Liver (tissue), 10 donors: ENCODE measurements at places on chromosomes 7 and 10. TPM values are rescaled to one million over a fixed set of nuclear protein-coding genes. Genes with fewer than 3 reads are reported as not detected.

ZCWPW1 gene
- 1.4 TPM for total RNA-seq

DNA sequence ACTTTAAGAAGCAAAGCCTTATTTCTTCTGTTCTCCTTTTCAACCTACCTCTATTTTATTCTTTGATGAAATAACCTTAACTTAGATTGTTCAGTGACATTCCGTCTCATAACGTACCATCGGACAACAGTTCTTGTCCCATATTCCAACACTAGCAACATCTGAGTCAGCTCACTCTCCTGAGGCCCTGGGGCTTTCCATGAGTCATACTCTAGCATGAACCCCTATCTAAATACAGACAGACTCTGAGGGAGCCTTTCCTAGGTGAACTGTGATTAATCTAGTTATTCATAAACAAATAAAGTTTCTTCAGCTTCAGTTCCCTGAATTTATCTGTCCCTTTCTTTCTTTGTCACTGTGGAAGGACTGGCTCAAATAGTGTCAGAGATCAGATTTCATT lies 168.7 kb upstream of the LYZL1 start:
- H3K36me3 ChIP-seq = no peaks in the 10 kb centered on the region
- H3K27me3 ChIP-seq = no peaks in the 10 kb centered on the region
- no peaks in the 10 kb centered on the region for H3K4me1 ChIP-seq
- no peak overlapping the region for H3K4me3 ChIP-seq
- no peak overlapping the region for H3K27ac ChIP-seq

GRCh38 chr10:8138471-8138870 lies 84.0 kb downstream of the GATA3 start:
- H3K27ac ChIP-seq = no peak overlapping the region
- DNase-seq = no peak
- peaks cover 1% of the 10 kb centered on the region for H3K27me3 ChIP-seq
- H3K4me1 ChIP-seq = no peaks in the 10 kb centered on the region
- no peaks in the 10 kb centered on the region for H3K36me3 ChIP-seq

HOGA1 gene
- 21.8 TPM for total RNA-seq

DNA sequence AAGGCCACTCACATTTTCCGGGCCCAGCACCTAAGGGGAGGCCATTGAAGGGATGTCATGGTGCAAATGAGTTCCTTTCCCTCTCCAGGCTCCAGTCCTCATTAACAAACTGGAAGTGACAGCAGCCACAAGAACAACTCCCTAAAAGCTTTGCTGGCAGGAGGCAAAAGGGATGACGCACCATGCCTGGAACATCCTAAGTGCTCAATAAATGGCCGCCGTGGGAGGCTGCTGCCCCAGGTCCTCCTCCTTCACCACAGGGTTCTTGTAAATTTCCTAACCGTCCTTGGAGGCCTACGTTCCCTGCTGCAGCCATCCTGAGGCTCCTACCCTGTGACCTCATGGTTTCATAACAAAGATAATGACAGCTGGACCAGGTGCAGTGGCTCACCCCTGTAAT lies 41.3 kb upstream of the CAMK1D start:
- H3K36me3 ChIP-seq = no peaks in the 10 kb centered on the region
- no peaks in the 10 kb centered on the region for H3K27me3 ChIP-seq
- no peaks in the 10 kb centered on the region for H3K4me1 ChIP-seq

DNA sequence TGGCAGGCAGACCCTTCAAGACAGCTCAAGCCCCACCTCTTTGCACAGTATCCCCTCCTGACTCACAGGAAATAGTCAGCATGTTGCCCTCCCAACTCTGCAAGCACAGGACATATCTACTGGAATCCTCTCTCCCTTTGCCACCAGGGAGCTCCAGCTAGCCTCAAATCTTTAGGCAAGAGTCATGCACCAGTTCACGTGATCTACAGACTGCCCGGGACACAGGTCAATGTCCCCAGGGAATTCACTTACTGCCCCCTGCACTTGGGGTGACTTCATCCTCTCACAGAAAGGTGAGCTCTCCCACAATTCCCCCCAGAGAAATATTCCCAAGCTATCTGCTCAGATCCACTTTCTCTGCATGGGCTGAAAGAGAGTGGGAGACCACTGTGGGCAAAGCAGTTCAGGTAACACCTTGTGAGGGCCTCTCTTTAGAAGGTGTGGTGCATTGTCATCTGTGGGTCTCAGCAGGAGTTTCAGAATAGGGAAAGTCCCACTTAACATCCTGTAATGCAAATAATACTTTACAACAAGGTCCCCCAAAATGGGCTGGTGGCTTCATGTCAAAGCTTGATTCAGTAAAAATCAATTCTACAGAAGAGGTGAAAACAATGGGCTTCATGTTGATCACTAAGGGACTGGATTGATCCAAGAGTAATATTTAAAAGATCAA lies 129.9 kb downstream of the NOC3L start:
- no peak for DNase-seq
- peaks cover 3% of the 10 kb centered on the region for H3K4me1 ChIP-seq
- H3K36me3 ChIP-seq = no peaks in the 10 kb centered on the region
- H3K27ac ChIP-seq = no peak overlapping the region

DNA sequence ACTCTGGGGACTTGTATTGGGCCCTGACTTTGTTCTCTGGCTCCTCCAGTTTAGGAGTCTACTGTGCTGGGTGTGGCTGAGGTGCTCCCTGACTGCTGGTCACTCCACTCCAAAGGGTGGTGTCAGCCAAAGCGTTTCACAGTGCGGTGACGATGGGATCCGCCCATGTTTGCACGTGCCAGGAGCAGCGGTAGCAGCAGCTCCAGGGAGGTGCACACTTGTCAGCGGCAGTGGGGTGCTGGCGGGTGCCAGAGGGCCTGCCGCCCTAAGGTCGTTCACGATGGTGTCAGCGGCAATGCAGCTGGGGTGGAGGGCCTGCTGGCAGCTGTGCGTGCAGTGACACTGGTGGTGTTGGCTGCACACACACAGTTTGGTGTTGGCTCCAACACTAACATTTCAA lies 268.5 kb upstream of the AKR1E2 start:
- H3K27ac ChIP-seq = no peak overlapping the region
- H3K4me1 ChIP-seq = no peaks in the 10 kb centered on the region
- H3K36me3 ChIP-seq = no peaks in the 10 kb centered on the region
- H3K4me3 ChIP-seq = no peak overlapping the region
- no peaks in the 10 kb centered on the region for H3K27me3 ChIP-seq
